ENCODE measurements at places on chromosomes 5 and 9.

- no peak for DNase-seq
Observed at GRCh38 chr5:115471345-115472063, 73.1 kb downstream of the FEM1C start.

DNA sequence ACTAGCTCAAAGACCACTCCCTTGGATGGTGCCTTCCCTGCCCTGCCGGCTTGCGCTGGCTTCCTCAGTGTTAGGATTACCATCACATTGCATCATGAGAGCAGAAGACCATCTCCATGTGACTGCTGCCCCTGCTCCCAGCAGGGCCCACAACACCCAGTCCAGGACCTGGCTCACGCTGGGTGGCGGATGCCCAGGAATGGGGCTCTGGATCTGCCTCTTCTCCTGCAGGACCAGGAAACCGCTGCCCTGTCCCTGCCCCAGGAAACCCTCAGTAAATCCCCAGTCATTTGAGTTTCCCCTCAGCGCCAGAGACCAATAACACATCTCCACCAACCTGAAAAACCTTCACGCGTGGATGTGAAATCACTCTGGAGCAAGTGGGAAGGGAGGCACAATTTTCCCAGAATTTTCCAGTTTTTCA is 3.3 kb upstream of the RNF44 start:
- no peak for DNase-seq

DNA sequence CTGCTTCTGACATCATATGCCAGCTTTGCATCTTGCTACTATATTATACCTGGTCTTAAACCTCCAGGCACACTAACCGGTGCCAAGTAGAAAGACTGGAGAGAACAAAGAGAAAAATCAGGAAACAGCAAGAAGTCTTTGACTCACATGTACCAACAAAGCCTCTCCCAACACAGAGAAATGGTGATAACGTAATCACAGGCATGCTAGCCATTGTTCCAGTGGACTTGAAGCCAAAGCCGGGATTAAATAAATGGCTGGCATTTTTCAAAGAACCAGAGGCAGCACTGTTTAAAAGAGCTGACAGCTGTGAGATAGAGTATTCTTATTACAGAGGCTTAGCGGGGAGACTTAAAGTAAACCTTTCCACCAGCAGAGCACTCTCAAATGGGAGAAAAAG is 148.4 kb upstream of the NFIL3 start:
- DNase-seq, result no peak

DNA sequence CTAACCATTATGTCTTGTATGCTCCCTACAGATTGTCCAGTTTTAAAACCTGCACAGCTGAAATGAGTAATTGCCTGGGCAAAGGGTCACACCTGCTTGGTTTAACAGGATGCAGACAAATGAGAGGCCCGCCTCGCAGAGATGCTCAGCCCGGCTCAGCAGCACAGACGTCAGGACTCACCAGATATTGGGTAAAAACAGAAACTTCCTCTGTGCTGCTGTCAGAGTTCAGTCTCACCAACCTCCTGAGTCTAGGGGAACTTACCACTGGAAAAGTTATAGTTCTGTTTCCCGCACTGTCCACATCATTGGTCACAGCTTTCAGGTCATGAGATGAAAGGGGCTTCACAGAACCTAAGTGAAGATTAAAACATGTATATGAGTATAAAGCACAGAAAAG is 152.5 kb downstream of the ESM1 start:
- no peak for DNase-seq

DNA sequence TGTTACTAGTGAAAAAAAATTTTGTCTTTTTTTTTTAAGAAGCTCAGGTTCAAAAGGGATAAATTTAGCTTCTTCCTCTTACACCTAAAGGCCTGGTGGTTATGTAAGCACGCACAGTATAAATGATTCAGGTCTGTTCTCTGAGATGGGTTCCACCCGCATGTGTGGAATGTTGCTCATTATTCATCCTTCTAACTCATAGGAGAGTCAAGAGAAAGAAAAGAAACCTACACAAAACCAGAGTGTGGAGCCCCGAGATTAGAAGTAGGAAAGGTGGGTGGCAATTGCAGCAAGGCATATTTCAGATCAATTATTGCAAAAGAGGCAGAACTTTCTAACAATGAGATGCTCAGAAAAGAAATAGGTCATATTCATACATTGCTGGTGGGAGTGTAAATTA is 13.5 kb downstream of the PLAC8L1 start:
- DNase-seq, result no peak

GRCh38 chr5:34584165-34584564 is 72.0 kb upstream of the RAI14 start:
- DNase-seq, result no peak

DNA sequence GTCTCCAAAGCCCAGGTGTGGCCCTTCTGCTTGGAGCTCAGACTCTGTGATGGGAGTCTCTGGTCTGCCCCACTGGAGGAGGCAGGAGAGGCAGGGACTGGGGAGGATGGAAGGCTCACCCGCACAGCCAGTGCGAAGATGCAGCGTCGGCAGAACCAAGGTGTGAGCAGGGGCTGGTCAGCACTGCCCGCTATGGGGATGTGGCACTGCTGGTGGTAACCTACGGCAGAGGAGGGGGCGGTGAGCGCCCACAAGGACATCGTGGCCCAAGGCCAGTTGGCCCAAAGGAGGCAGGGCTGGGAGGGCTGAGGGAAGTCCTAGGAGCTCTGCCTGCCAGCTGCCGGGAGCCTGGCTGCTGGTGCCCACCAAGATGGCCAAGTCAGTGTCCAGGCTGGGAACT is 7.3 kb downstream of the PHF19 start:
- DNase-seq, result no peak

DNA sequence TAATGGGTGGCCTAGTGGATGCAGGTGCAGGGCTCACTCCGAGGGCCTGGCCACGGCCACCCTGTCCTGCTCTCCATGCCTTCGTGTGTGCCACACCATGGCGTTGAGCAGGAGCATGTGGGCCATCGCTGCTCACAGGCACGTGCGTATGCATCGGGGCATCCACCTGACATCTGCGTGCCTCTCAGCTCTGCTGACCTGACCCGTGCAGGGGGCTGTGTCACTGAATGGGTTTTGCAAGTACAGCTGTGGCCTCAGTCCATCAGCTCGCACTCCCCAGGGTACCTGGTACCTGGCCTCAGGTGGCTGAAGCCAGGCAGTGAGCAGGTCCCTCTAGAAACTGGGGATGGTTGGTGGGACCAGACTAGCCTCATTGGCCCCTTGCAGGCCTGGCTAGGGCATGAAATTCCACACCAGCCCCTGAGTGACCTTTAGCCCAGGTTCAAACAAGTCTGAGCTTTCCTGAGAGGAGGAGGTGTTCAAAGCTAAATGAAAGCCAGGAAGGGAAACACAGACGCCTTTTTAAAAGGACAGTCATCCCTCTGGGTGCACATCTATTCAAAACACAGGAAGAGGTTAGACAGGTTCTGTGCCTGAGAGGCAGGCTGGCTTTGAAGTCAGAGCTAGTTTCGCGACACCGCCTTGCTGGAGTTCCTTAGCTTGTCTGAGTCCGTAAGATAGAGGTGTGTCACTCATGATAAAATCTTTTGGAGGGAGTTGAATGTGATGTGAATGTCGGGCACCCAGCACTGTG is 74.0 kb downstream of the MACROH2A1 start:
- no peak for DNase-seq

- DNase-seq, result no peak
Observed at GRCh38 chr5:76104027-76104426, 20.8 kb downstream of the SV2C start.

DNA sequence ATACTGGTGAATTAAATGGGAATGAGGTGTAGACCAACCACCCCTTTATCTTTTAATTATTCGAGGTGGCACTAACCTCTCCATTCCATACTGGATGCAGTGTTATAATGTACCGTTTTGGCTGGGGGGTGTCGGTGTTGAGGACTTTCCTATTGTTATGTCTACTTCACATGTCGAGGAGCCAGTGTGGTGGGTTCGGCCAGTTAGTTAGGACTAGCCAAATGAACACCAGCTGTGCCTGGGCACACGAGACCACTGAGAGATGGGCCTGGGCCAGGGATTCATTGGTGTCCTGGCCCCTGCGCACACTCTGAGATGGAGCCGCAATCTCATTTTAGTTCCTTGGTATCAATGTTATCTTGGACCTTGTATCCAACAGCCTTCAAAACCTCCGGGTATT is 186.2 kb downstream of the CACNA1B start:
- no peak for DNase-seq

GRCh38 chr5:3382782-3383181 is 212.8 kb upstream of the IRX1 start:
- no peak for DNase-seq

- DNase-seq, result no peak
Observed at GRCh38 chr5:9667906-9668305, 37.8 kb upstream of the TAS2R1 start.

GRCh38 chr5:20359377-20359776 is 371.4 kb upstream of the CDH18 start:
- no peak for DNase-seq

- no peak for DNase-seq
Observed at GRCh38 chr9:107935931-107936330, 446.4 kb upstream of the KLF4 start.

DNA sequence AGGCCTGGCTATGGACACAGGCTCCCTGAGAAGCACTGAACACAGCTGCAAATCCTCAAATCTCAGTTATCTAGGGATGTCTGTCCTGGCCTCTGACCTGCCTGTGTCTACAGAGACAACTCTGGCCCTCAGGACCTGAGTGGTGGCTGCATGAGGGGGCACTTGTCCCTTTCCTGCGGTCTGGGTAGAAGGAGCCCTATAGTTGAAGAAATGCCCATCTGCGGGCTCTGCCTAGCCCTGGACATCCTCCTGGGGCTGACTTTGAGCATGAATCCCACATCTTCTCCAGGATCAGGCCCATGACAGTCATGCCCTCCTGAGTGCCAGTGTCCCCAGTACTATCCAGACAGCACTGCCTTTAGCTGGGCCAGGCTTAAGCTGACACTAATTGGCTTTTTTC is 10.0 kb downstream of the DNAJB5 start:
- no peak for DNase-seq

DNA sequence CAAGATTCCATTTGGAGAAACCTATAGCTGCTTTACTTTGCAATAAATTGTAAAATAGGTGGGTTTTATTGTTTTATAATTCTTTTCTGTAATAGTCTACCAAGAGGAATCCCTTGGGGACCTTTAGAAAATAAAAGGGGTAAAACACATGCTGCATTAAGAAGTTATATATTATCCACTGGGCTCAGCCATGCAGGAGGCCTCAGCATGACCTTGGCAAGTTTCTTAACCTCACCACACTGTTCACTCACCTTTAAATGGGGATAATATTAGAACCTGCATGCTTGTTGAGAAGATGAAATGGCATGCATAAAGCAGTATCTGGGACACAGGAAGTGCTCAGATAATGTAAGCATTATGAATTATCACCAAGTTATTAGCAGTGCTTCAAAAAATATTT is 120.2 kb downstream of the SEMA5A start:
- DNase-seq, result no peak

- no peak for DNase-seq
Observed at GRCh38 chr9:35274993-35275392, 113.2 kb downstream of the UNC13B start.

- no peak for DNase-seq
Observed at GRCh38 chr5:42781584-42781983, 25.0 kb downstream of the CCDC152 start.

GRCh38 chr9:123049589-123050222 is 16.2 kb downstream of the GPR21 start:
- DNase-seq, result no peak

DNA sequence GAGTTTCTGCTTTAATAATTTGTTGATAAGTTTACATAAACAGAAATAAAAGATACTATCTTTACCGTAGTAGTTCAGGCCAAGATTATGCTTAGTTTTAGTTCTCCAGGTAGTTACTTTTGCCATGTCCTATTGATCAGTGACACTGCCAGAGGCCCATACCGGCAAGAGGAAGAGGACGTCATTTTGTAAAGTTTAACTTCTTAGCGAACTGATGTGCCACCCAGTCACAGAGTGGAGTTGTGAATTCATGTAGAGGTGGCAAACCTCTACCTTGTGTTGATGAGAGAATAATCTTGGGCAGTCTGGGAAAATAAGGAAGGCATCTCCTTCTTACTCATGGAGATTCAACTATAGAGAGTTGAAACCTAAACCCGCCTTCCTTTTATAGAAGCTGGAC is 21.8 kb downstream of the RGMB start:
- no peak for DNase-seq

DNA sequence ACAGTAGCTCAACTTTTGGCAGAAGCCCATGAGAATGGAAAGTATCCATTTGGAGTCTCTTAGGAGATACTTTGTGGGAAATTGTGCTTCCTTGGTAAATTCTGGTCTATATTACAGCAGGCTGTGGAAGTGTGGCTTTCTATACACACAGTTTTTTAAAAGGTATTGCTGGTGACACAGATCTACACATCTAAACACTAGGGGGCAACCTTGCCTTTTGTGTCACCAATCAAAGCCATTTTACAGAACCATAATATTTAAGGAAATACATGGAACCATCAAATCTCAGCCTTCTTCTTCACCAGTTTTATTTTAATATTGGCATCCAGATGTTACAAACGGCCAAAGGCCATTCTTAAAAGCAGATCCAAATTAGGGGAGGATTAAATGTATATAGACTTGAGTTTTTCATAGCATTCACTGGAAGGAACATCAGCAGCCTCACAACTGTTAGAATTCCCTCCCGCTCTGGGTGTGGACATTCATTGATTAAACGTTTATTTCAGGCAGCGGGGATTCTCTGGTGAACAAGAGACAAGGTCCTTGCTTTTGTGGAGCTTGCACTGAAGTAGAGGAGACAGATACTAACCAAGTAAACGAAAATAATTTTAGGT is 132.4 kb upstream of the EPB41L4A start:
- DNase-seq, result peak; percentile 81

DNA sequence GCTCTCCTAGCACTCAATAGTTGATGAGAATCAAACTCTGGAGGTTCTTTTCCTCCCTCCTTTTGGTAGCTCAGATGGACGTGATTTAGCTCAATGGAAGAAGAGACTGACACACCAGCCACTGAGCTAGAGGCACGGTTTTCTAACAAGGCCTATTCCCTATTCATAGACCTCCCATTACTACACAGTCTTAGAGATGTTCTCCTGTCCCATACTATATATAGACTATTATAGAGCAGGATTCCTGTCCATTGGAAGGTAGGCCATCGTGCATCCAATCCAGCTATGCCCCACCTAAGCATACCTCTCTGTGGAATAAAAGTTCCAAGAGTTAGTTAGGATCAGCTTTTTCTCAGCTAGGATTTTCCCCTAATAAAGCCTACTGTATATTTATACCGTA is 30.3 kb upstream of the CTNNAL1 start:
- no peak for DNase-seq
